ENCODE measurements at places on chromosomes 12 and 14.

- no peak for DNase-seq
These were observed 78.7 kb upstream of the ZDHHC17 start for GRCh38 chr12:76685246-76685678.

DNA sequence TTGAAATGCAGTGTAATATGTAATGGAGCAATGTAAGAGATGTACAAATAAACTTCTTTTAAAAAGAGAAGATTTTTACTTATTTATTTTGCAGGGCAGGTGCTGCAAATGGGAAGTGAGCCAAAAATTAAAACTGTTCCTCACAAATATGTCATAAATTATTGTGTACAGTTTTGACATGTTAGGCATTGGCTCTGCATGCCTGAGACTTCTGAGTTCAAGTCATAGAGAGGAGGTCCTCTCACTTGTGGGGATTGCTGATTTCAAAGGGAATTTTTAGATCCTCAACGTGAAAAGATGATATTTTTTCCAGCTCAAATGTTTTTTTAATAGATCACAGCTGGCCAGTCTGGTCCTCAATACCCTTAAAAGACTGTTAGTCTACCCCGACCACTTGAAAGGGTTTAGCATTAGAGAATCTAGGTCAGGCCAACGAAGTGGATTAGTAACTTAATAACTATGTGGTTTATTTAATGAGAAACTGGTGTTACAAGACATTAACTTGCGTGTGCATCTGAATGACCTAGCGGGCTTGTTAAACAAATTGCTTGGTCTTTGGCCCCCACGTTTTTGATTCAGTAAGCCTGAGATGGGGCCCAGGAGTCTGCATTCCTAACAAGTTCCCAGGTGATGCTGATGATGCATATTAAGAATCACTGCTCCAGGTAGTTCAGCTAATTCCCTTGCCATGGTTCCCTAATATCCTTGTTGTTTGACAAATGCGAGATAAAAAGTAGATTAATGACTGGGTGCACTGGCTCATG is 30.9 kb upstream of the WDR89 start:
- no peak for DNase-seq

DNA sequence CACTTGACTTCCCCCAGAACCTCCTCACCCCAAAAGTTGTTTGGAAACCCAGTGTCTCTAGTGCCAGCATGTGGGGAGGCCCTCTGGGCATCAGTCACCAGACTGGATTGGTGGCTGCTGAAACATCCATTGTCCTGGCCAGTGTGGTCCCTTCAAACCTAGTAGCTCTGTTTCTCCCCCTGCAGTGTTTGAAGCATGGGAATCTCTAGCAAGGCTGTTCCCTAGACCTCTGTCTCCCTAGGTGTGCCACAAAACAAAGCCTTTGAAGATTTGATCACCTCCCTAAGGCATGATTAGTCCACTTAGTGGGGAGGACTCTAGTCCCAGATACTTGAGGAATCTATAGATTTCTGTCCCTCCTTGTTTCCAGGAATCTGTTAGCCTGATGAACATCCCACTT is 60.3 kb downstream of the ARF6 start:
- no peak for DNase-seq

GRCh38 chr12:115388139-115388538 is 704.2 kb upstream of the TBX3 start:
- DNase-seq, result no peak

DNA sequence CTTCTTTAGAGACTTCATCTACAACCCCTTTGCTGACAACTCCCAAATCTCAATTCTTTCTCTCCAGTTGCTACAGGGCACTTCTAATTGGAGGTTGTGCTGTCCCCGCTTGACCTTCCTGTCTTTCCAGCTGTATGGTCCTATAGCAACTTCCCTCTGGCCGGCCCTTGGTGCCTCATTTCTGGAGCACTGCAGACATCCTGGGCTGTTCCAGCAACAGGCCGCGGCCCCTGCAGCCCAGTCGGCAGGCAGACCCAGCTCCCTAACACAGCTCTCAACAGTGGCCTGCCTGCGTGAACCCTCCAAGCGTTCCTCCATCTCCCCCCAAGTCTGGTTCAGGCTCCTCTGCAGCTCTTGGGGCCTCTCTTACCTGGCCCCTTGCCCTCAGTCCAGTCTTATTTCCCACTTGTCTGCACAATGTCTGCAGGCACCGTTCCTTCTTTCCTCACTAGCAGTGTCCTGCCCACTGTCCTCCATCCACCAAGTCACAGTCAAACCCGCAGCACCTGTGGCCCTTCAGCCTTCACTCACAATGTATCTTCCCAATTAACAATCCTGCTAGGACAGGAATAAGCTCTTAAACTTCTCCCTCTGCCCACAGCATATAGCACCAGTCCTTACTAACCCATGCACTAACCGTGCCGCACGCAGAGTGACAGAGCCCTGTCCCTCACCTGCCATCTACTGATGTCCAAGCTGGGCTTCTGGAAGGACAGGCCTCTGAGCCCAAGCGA is 1.6 kb upstream of the EML1 start:
- no peak for DNase-seq

DNA sequence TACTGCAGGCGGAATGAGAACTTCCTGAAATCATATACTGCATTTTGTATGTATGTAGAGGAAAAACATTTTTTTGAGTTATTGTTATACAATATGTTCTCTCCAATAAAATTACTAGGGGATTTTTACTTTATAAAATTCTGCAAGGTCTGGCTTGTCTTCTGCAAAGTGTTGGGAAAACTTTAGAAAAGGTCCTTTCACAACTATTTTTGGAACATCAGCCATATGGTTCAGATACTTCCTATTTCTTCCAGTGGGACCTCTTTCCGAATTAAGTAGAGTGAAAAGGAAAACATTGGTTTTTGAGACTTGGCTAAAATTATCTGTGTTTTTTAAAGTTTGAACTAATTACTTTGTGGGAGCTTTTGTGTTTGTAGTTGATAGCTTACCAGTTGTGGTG is 52.7 kb downstream of the DAAM1 start:
- DNase-seq, result no peak

GRCh38 chr12:118073768-118074167 is 12.8 kb upstream of the WSB2 start:
- DNase-seq, result no peak

GRCh38 chr14:51396222-51396815 is 156.3 kb downstream of the TMX1 start:
- no peak for DNase-seq

- DNase-seq, result no peak
These were observed 15.1 kb downstream of the PPM1H start for GRCh38 chr12:62919838-62920237.

- no peak for DNase-seq
These were observed 5.0 kb downstream of the REM2 start for GRCh38 chr14:22887990-22888378.

DNA sequence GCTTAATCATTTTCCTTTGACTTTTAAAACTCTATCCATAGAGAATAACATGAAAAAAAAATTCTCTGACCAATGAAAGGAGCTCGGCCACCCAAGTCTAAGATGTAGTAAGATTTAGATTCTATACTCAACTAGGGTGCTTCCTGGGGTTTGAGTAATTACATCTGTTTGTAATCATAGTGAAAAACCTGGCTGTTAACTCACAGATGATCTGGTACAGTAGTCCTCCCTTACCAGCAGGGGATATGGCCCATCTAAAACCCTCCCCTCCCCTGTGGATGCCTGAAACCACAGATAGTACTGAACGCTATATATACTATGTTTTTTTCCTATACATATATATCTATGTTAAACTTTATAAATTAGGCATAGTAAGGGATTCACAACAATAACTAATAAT is 89.2 kb downstream of the DAAM1 start:
- DNase-seq, result no peak

- peak; percentile 44 for DNase-seq
These were observed 15.9 kb upstream of the HHIPL1 start for GRCh38 chr14:99628887-99629618.

GRCh38 chr12:29763301-29763683 is 20.4 kb downstream of the TMTC1 start:
- DNase-seq, result no peak

DNA sequence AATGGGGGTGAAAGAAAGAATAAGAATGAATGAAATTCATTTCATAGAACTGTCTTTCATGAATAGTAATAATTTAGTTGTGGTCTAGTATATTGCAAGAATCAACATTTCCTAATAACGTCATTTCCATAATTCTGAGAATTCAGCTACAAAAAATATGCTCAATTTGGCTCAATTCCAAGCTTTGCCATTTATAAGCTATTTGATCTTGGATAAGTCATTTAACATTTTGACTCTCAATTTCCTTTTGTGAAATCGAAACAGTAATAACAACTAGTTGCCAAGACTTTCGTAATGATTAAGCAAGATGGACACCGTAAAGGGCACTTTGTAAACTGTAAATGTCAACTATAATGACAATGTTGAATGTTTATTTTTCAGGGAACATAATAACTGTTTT is 18.1 kb downstream of the NOS1 start:
- no peak for DNase-seq

- no peak for DNase-seq
These were observed 32.7 kb downstream of the JAG2 start for GRCh38 chr14:105135700-105136395.

GRCh38 chr12:105485921-105486320 is 155.4 kb downstream of the C12orf75 start:
- no peak for DNase-seq

DNA sequence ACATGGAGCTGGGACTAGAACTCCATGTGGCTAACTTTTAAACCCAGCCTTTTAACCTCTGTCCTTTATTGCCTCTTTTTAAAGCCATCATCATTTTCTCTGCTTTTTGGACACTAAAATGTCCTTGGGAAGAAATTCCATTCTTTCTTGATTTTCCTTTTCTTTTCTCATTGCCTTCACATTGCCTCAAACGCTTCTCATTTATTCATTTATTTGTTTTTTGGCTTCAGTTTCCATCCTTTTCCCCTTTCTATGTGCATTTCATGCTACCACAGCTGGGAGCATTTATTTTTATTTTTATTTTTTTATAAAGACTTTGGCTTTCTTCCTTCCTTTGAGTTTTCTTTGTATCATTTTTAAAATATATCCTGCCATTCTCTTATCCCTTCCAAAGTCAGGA is 212.2 kb downstream of the DACT1 start:
- no peak for DNase-seq

Data from activated naive CD4-positive, alpha-beta T cell (primary cell).